ENCODE measurements at places on chromosomes 1 and 21.
A peak's percentile ranks its signal among the peaks of the same experiment; 100 is the strongest.

DNA sequence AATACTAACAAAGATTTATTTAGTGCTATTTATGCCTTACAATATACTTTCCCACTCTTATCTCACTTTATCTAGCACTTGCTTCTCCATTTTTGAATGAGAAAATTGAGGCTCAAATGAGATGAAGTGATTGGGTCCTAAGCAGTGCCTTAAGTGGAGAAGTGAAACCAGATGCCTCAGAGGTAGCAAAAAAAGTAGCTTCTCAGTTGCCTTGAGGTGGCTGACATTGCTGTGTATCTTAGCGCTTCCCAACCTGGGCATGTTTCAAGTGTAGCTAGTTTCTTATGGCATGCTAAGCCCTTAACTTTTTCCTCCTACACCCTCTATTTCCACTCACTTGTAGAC is 390.4 kb downstream of the OMA1 start:
- DNase-seq = no peak

- DNase-seq = no peak
These were observed 12.0 kb downstream of the PKP1 start for GRCh38 chr1:201295346-201295745.

DNA sequence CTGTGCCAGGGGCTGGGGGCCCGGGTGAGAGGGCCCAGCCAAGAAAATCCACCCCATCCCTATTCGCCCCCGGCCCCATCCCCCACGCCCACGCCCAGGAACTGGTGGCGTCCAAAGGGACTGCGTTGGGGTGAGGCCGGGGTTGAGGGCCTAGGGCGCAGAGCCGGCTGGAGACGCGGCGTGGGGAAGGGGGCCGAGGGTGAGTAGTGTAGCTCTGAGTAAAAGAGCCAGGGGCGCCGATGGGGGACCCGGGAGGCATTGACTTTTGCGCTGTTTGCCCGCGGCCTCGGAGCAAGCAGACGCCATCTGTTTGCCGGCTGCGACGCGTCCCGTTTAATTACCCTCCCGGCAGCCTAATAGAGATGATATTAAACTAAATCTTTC is 3.5 kb upstream of the DMRTA2 start:
- no peak for DNase-seq

- no peak for DNase-seq
These were observed 468.8 kb downstream of the USP25 start for GRCh38 chr21:16198546-16198945.

DNA sequence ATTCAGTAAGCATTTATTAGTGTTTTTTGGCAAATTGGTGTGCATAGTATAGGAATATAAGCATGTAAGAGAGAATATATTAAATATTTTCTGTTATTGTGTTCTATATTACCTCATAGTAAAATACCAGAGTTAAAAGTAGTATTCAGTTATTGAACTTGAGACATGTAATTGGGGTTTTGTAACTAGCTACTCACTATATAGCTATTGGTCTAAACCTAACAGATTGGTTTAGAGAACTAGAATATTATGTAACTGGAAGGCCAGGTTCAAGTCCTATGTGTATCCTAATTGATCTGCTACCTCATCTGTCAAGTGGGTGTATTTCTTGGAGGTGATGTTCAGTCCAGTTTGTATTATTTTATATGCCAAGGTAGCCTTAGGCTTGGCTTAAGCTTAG is 26.3 kb downstream of the CLIC4 start:
- DNase-seq = no peak

DNA sequence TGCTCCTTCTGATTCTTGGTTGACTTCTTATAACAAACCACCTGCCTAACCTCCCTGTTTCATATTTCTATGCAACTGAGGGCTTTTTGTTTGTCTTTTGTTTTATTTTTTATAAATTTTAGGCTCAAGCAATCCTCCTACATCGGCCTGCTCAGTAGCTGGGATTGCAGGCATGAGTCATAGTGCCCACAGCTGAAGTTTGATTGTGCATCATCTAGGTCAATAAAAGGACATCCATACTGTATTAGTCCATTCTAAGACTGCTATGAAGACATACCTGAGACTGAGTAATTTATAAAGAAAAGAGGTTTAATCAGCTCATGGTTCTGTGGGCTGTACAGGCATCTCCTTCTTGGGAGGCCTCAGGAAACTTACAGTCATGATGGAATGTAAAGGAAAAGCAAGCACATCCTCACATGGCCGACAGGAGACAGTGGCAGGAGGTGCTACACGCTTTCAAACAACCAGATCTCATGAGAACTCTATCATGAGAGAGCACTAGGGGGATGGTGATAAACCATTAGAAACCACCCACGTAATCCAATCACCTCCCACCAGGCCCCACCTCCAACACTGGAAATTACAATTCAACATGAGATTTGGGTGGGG is 285.0 kb downstream of the SIPA1L2 start:
- no peak for DNase-seq

- DNase-seq = no peak
These were observed 2.3 kb downstream of the SLC5A9 start for GRCh38 chr1:48224791-48225190.

- no peak for DNase-seq
These were observed 53.6 kb upstream of the ARTN start for GRCh38 chr1:43879996-43880395.

DNA sequence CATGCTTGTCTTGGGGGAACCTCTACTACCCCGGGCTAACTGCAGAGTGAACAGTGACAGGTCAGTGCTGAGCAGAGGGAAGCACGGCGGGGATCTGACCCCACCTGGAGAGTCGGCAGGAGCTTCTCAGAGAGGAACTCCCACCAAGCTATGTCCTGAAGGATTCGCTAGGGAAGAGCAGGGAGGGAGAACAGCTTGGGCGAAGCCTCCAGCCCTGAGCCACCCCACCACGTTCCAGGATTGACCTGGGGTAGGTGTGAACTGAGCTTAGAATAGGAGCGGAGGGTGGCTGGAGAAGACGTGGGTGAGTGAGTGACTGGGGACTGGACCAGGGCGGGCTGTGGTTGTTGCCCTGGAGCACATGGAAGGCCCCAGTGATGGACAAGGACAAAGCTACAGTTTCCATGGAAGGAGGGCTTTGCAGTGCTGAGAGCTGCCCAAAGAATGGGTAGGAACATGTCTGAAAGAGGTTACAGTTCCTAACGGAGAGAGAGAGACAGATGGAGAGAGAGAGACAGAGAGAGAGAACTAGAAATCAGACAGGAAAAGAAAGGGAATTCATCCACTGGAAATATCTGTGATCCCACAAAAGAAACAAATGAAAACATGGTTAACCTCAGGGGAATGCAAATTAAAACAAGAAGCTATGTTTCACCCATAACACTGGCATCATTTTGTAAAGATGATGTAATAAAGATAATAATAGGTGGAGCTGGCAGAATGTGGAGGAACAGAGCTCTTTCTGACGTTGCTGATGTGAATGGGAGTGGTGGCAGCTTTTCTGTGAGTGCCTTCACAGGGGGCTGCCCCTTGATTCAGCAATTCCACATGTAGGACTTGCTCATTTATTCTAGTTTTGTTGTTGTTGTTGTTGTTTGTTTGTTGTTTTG is 17.2 kb downstream of the BSND start:
- DNase-seq = no peak

DNA sequence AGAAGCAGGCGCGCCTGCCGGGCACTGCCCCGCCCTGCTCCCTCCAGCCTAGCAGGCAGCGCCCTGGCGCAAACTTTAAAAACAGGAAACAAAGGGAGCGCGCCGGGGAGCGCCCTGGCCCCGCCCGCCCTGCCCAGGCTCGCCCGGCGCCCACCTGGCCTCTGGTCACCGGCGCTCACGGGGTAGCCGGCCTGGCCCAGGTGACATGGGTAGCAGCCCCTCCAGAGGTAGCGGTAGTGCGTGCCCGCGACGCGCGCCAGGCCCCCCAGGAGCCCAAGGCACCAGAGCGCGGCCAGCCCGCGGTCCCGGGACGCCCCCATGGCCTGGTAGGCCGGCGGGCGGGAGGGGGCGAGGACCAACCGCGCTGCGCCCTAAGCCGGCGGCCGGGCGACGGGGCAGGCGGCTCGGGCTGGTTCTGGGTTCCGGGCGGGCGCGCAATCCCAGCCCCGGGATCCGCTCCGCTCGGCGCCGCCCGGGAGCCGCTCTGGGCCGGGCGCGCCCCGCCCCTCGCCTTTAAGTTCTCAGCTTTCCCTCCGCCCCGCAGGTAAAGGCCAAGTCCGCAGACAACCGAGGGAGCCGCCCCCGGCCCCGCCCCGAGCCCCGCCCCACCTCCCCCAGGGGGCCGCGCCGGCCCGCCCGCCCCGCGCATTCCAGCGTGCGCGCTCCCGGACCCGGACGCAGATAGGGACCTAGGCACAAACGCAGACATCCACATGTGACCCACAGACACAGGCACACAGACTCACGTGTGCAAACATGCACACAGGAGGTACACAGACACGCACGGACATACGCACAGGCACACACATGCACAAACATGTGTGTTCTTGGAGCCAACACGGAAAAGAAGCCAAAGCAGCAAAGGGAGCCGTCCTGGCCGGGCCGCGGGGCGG is 76.7 kb downstream of the ARHGEF16 start:
- DNase-seq = peak; percentile 46

DNA sequence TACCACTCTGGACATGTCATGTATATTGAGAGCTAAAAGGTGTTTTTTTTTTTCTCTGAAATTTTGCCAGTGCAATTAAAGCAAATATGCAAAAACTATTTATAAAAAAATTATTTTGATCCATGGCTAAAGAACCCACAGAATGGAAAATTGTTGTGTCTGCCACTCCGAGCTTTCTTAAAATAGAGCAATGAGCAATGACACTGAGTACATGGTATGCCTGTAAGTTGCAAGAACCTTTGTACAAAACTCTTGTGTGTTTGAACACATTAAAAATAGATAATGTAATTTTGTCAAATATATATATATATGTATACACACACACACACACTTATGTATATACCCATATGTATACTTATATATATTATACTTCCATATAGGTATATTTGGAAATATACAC is 1530.9 kb upstream of the B3GALT2 start:
- no peak for DNase-seq

DNA sequence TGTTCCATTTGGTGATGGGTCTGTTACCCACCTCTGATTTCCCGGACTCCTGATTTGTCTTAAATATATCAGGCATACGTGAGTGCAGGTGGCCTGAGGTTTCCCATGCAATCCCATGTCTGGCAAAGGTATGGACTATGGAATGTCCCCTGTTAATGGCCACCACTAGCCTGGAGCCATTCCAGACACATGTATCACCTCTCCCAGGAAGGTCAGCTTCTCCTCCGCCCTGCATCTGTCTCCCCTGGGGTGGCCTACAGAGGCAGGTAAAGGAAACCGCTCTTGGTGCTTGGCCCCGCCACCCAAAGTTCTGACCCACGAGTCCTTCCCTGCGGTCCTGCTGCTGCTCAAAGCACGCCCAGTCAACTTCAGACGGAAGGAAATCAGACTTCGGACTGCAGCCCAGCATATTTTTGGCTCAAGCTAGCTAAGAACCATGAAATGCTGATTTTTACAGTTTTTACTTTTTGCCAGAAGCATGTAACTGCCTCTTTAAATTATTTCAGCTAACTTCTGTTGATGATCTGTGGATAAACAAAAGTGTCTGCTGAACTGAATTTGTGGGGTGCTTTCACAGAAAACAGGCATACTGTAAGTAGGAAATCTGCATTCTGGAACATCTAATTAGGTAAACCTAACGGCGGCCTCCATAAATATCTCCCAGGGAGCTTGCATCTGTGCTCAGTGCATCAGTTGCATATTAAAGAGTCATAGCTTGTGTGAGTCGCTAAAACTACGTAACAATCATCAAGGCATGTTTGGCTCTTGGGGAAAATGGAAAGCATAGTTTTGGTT is 105.9 kb downstream of the PCP4 start:
- no peak for DNase-seq

DNA sequence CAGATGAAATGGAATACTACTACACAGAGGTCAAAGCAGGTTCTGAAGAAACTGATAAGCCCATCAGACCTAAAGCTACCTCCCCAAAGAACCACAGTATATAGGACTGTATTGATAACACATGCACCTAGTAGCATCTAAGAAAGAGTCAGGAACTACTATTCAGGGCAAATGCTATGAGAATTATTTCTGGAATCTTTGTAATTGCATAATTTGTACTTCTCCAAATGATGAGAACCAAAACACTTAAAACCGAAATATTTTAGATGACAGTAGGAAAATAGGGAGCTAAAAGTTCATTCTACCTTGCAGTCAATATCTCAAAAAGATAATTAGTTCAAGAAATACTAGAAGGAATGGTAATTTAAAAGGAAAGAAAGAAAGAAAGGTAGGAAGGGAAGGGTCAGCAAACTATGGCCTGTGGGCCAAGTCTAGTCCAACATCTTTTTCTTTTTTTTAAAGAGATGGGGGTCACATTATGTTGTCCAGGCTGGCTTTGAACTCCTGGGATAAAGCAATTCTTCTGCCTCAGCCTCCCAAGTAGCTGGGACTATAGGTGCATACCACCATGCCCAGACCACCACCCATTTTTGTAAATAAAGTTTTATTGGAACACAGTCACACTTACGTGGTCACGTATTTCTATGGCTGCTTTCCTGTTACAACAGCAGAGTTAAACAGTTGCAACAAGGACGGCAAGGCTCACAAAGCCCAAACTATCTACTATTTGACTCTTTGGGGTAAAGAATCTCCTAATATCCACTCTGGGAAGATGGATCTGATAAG is 24.0 kb downstream of the EGLN1 start:
- no peak for DNase-seq

DNA sequence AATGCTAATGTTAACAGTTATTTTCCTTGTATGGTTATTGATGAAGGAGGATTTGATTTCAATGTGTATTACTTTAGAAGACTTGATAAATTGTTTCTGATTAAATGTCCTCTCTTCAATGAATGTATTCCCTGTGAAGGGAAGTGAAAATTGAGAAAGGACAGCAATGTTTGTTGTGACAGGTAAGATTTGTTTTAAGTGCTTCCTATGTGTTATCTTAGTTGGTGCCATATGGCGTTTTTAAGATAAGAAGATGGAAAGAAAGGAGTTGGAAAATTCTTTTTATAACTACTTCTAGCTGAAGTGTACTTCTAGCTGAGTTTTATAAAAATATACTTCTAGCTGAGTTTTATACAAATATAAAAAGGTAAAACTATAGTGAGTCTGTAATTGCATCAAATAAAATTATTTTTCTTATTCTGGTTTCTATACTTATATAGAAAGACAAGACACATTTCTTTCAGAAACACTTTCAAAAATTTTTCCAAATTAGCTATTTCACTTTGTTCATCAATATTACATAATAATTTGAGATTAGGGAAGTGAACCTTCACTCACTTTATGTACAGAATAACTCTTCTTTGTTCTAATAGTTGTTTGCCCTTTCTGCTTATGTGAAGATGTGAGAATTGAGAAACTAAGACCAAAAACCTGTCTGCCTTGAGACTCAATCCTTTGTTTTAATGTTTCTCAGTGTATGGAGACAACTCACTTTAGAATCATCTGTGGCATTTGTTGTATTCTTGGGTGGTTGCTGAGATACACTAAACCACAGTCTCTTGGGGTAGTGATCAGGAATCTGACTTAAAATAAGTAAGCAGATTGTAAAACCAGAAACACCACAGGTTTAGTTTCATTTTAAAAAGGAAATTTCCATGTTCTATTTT is 382.9 kb upstream of the B3GALT2 start:
- DNase-seq = peak; percentile 94
